CD4-positive, alpha-beta T cell treated with Interleukin-6 at 100 ng/mL for 8 hours (primary cell): ENCODE measurements at places on chromosomes 11 and 22.
A peak's percentile ranks its signal among the peaks of the same experiment; 100 is the strongest.

- no peak for DNase-seq
Observed at GRCh38 chr11:117064275-117064674, 34.0 kb downstream of the SIK3 start.

GRCh38 chr11:327581-327923 lies 6.9 kb upstream of the IFITM3 start:
- no peak for DNase-seq

GRCh38 chr22:42180349-42180842 lies 49.8 kb upstream of the CYP2D6 start:
- DNase-seq = peak; percentile 76

- no peak for DNase-seq
Observed at GRCh38 chr11:95698676-95699557, 90.7 kb downstream of the FAM76B start.
